ENCODE measurements at places on chromosomes 2 and 18.
A peak's percentile ranks its signal among the peaks of the same experiment; 100 is the strongest.

- DNase-seq = no peak
Measured at GRCh38 chr18:55419132-55419946, 168.7 kb downstream of the TCF4 start.

DNA sequence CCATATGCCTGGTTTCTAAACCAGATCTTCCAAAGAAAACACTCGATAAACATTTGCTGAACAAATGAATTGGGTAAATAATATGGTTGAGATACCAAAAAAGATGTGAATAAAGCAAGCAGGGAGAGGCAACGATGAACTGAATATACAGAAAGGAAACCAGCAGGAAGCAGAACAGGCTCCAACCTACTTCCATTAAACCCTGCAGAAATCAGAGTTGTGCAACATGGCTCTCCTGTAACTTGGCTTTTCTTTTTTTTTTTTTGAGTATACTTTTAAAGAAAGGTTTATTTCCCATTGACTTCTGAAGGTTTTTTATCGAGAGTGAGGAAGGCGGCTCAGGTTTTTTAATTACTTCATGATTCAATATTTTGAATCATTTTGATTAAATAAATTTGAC is 23.5 kb downstream of the ITSN2 start:
- no peak for DNase-seq

- DNase-seq = peak; percentile 73
Measured at GRCh38 chr18:23238152-23238531, 102.9 kb downstream of the CABLES1 start.

GRCh38 chr2:32342801-32343200 is 14.0 kb upstream of the BIRC6 start:
- DNase-seq = no peak

- DNase-seq = no peak
Measured at GRCh38 chr18:49910986-49911385, 97.7 kb upstream of the ACAA2 start.

DNA sequence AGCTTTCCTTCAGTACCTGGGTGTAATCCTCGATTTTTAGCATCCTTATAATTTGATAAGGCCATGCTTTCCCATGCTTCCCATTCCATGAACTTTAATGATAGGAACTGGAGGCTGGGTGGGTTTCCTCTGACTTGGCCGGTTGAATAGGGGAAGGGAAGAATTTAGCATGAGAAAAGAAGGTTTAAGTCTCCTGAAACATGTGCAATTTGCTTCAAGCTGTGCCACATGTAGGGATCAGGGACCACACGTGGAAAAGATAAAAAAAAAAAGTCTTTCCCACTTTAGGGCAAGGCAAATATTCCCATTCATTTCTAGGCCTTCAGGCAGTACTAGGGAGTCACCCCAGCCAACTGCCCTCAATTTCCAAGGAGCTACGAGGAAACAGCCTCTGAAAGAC is 900.3 kb downstream of the DSC3 start:
- DNase-seq = no peak

DNA sequence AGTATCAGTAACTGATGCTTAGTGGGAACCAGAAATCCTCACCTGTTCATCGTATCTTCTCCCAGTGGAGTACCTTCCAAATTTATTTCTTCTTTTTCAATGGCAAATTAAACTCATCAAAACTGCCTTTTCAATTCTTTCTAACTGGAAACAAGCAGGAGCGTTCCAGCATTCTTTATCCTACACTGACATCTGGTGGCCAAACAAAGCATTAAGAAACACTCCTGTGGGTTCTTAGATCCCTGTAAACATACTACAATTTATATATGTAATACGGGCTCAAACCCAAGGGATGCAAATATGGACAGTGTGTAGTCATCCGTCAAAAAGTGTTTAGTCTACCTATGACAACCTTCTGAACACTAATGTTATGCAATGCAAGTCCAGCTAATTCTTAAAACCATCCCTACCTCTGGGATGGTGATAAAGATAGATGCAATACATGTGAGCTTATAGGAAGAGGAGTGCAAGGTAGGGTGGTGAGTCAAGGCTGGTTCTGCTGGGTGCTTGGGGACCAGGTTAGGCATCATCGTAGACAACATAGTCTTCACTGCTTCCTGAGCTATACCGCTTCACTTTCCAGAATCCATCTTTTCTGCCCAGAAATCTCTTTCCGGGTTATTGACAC is 375.0 kb downstream of the CTNNA2 start:
- peak; percentile 57 for DNase-seq

GRCh38 chr2:41475959-41476358 is 571.9 kb upstream of the PKDCC start:
- DNase-seq = no peak

- DNase-seq = peak; percentile 21
Measured at GRCh38 chr2:240640939-240641338, 15.7 kb downstream of the GPR35 start.

GRCh38 chr2:101307950-101308431 is 510 bp downstream of the RNF149 start:
- DNase-seq = peak; percentile 8

DNA sequence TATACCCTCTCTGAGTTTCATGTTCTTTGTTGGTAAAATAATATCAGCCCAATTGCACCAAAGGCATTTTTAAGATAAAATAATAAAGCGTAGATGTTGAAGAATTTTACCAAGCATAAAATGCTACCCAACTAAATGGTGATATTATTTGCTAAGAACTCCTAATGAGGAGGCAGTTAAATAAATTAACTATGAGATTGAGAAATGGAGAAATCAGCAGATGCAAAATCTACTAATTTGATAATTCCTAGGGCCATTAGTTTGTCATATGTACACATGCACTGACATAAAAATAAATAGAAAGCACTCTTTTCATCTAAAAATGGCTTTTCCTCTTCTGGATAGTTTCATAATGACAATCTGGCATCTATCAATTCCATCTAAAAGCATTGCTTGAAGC is 681.5 kb upstream of the FAM98A start:
- no peak for DNase-seq

DNA sequence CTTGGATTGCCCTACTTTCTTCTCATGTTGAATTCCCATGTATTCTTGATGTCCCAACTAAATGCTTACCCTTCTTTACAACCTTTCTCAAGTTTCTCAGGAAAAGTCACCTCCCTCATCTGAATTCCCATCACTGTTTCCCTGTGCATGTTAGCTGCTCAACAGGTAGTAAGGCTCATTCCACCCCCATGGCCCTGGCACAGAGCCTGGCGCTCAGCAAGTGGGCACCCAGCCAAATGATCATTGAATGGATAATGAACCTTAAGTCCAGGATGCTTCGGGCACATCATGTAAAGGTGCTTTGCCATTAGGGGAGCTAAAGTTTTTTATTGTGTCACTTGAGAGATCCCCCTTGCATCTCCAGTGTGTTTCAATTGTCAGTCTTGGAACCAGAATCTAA is 124.0 kb downstream of the PKP4 start:
- no peak for DNase-seq

DNA sequence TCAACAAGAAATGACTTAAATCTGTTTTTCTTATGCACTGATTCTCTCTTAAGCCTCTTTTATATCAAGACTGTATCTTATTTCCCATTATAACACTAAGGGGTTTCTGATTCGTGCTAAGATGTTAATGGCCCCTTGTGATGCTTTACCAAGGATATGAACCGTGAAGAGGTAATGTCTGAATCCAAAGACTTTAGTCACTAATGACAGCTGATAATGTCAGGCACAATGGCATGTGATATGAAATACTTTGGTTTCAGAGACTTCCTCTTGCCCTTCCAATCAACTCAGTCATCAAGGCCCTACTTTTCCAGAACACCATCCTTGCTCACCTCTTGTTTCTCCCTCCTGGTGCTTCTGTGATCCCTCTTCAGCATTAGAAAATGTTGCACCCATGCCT is 262.8 kb downstream of the KCNE4 start:
- peak; percentile 35 for DNase-seq

DNA sequence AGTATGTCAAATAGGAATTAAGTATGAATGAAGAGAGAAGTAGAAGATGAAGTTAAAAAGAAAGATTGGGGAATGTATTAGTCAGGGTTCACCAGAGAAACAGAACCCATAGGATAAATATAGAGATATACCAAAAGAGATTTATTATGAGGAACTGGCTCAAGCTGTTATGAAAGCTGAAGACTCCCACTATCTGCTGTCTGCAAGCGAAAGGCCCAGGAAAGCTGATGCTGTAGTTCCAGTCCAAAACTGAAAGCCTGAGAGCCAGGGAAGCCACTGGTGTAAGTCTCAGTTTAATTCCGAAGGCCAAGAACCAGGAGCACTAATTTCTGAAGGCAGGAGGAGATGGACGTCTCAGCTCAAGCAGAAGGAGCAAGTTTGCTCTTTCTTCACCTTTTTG is 200.9 kb upstream of the FN1 start:
- no peak for DNase-seq

DNA sequence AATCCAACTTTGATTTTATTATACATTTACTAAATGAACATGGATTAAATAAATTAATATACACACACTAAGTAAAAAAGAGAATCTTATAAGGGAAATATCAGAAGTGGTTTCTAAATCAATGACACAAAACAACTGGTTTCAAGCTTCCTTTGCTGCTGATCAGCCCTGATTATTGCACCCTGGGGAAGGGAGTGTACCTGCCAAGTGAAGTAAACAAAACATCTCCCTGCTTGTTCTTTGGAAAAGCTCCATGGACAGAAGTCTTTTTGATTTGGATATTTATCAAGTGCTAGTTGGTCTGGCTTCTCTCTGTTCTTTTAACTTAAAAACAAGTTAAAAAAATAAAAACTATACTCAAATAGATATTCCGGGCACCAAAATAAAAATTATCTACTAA is 190.1 kb downstream of the PDE11A start:
- no peak for DNase-seq

- DNase-seq = no peak
Measured at GRCh38 chr2:892892-893291, 57.8 kb upstream of the SNTG2 start.

DNA sequence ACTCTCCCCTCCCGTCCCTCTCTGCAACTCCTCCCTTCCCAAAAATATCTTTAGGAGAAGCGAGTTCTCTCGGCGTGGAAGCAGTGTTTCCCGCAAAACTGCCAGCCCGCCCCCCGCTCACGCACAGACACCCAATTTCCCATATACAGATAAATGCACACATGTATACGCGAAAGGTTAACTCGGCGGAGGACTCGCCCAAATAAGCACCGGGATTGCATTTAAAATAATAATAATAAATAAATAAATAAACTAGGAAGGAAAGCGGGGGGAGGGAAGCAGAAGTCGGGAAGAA is 70.0 kb upstream of the PSMD14 start:
- DNase-seq = no peak

DNA sequence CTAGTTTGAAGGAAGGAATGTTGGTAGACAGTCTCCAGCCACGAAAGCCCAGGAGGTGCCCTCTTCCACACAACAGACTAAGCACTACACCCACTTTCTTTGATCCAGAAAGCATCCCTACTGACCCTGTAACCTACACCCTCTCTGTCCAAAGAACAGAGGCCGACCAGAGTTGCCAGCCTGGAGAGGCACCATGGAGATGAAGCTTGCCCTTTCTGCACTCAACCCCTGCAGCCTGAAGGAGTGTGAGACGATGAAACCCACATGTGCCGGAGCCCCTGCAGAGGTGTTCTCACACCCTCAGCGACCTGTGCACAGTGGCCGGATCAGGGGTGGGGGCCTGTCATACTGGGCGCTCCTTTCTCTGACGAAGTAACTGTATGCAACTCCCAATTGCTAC is 136.3 kb downstream of the ZNF516 start:
- DNase-seq = no peak

DNA sequence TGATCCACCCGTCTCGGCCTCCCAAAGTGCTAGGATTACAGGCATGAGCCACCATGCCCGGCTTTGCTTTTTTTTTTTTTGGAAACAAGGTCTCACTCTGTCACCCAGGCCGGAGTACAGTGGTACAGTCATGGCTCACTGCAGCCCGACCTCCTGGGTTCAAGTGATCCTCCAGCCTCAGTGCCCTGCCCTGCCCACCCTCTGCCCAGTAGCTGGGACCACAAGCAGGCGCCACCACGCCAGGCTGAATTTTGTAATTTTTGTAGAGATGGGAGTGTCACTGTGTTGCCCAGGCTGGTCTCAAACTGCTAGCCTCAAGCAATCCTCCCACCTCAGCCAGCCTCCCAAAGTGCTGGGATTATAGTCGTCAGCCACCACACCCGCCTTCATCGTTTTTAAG is 11.6 kb upstream of the PSD4 start:
- no peak for DNase-seq

GRCh38 chr2:191620144-191620543 is 57.8 kb upstream of the NABP1 start:
- DNase-seq = no peak

- DNase-seq = no peak
Measured at GRCh38 chr2:121348128-121348740, 63.2 kb upstream of the TFCP2L1 start.

DNA sequence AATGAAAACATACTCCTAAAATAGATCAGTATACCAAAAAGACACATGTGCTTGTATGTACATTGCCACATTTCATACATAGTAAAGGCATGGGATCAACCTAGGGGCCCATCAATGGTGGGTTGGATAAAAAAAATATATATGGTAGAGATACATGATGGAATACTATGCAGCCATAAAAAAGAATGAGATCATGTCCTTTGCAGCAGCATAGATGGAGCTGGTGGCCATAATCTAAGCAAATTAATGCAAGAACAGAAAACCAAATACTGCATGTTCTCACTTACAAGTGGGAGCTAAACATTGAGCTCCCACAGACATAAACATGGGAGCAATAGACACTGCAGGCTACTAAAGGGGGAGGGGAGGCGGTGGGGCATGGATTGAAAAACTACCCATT is 18.6 kb upstream of the NCOA1 start:
- DNase-seq = no peak

DNA sequence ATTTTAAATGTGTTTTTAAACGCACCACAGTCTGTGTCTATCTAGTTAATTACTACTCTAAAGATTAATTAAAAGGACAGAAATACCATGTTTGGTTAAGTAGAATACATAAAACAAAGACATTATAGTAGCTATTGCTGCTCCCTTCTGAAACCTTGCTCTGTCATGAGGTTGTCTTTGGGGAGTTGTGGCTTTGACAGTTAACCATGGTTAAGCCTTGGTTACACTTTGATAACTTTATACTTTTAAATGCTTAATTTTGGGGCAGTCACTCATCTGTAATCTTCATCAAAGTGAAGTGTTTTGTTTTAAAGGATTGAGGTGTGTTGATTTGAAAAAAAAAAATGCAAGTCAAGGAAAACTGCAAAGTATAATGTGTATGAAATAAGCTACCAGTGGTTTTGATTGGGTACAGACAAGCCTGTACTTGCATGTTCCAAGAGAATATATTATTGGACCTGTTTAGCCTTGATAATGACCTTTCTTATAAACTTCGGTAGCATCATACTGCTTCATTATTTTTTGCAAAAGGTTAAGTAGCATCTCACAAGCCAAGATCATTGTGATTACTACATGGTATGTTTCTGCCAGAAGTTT is 29.8 kb upstream of the TBR1 start:
- DNase-seq = no peak

DNA sequence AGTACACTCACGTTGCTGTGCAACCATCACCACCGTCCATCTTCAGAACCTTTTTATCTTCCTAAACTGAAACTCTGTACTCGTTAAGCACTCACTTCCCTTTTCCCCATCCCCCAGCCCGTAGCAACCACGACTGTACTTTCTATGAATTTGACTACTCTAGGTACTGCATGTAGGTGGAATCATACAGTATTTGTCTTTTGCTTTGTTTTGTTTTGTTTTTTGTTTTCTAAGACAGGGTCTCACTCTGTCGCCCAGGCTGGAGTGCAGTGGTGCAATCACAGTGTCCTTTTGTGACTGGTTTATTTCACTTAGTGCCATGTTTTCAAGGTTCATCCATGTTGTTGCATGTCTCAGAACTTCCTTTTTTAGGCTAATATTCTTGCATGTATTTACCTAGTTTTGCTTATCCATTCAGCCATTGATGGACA is 7.0 kb upstream of the TYMS start:
- DNase-seq = no peak
